ENCODE measurements at places on chromosomes 16 and 17.

DNA sequence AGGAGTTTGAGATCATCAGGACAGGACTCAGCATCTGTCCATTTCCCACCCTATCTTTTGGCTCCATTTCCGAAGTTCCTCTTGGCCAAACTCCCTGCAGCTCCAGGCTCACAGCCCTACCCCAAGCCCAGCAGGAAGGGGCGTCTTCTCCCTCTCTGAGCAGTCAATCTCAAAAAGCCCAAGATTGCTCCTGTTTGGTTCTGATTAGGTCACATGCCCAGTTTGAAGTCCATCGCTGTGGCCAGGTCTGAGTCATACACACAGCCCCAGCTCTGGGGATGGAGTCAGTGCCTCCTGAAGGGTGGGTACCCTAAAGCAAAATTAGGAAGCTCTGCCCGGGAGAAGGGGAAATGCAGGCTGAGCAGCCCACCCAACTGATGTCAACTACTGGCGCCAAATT lies 23.9 kb downstream of the SNX20 start:
- no peak for DNase-seq

DNA sequence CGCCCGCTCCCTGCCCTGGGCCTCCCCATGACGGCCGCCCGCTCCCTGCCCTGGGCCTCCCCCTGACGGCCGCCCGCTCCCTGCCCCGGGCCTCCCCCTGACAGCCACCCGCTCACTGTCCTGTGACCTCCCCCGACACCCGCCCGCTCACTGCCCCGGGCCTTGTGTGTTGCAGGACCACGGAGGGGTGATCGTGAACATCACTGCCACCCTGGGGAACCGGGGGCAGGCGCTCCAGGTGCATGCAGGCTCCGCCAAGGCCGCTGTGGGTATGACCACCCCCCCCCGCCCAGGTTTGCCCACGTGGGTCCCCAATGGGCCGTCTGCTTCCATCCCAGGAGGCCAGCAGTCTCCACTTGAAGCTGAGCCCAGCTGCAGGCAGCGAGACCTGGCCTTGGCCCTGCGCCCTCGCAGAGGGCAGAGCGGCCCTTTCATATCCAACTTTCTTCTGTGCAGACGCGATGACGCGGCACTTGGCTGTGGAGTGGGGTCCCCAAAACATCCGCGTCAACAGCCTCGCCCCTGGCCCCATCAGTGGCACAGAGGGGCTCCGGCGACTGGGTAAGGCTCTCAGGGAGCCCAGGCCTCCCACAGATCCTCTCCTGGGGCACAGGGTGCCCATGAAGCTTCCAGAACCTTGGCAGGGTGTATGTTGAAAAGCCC lies 9.0 kb downstream of the DECR2 start:
- DNase-seq: no peak

GRCh38 chr17:35432176-35433074 lies at the start of gene SLFN12:
SLFN12 (minus strand) TSS chr17:35432500; CDS start chr17:35423028, 9,472 bp downstream.
- peak; percentile 97 for DNase-seq

DNA sequence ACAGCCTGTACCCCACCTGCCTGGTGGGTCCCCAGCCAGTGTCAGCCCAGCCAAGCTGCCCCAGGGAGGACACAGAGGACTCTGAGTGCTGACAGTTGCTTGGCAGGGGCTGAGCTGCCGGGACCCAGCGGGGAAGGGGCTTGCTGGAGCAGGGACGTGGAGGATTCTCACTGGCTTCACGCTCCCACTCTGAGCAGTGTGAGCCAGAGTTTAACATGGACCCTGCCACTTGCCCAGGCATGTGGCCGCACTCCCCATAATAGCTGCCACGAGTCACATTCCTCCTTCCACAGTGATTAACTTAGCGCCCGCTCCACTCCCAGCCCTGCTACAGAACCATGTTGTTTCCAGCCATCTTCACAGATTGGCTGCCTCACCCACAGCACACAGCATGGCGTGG lies 31.2 kb downstream of the SREBF1 start:
- no peak for DNase-seq

- no peak for DNase-seq
Measured at GRCh38 chr17:72413077-72414031, 292.5 kb downstream of the SOX9 start.

- DNase-seq: peak; percentile 81
Measured at GRCh38 chr16:57802341-57803133, at the start of gene KIFC3. KIFC3 (minus strand) TSS chr16:57802491; CDS start chr16:57798243, 4,248 bp downstream.

DNA sequence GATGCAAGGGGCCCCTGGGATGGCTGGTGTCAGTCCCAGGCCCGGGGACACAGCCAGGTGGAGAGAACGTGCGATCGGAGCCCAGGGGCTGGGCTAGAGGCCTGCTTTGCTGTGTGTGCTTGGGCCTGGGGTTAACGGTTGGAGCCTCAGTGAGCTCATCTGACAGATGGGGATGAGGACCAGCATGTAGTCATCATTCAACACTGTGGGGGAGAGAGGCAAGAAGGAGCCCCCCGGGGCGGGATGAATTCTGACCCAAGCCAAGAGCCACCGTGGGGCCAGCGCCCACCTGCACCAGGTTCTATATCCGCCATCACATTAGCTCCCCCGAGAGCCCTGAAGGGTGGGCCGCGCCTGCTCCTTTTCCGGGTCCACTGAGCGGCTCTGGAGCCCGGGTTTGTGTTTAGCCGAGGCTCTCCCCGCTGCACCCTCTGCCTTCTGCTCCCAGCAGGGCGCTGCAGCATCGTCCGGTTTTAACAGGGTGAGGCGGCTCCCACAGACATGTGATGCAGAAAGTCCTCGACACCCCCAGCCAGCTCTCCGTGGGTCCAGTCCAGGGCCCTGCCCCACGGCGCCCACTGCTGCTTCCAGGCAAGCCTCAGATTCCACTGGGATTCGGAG lies 365.7 kb downstream of the SEC14L1 start:
- DNase-seq: no peak

Data from mesendoderm (in vitro differentiated cells).